Neural crest cell (in vitro differentiated cells): ENCODE measurements at places on chromosomes 6 and 20.

DNA sequence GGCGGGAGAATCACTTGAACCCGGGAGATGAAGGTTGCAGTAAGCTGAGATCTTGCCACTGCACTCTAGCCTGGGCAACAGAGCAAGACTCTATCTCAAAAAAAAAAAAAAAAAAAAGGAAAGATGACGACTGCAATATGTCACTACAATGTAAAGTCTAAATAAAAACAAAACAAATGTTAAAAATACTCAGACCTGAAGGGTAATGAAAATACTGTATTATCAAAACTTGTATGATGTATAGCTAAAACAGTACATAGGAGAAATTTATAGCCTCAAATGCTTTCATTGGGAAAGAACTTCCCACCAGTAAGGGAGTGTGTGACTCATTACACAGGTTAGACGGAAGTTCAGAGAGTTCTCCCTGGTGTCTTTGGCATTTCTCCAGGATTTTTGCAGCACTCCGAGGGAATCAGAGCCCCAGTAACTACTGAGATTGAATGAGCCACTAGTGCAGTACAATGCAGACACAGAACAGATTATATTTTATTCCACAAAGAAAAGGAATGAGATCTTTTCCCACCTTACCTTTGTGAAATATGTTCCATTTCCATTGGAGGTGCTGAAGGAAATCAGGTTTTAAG is 12.5 kb upstream of the RALGAPB start:
- DNase-seq = no peak

DNA sequence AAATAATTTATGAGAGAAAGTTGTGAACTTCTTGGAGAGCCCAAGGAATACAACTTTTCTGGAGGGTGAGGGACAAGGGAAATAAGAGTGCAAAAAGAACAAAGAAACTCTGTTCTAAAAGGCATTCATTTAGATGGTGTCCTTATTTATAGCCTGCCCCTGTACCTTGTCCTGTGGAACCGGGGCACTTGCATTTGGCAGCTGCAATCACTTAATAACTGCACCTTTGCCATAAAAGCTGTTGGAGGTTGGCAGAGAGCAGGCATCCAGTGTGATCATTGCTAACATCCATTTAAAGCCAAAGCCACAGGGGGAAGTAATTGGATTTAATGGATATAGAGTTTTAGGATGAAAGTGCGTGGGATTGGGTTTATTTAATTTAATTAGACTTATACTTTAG is 50.8 kb upstream of the SGK1 start:
- DNase-seq = no peak

- no peak for DNase-seq
These were observed 178.6 kb upstream of the MAP3K7 start for GRCh38 chr6:90765491-90765890.

DNA sequence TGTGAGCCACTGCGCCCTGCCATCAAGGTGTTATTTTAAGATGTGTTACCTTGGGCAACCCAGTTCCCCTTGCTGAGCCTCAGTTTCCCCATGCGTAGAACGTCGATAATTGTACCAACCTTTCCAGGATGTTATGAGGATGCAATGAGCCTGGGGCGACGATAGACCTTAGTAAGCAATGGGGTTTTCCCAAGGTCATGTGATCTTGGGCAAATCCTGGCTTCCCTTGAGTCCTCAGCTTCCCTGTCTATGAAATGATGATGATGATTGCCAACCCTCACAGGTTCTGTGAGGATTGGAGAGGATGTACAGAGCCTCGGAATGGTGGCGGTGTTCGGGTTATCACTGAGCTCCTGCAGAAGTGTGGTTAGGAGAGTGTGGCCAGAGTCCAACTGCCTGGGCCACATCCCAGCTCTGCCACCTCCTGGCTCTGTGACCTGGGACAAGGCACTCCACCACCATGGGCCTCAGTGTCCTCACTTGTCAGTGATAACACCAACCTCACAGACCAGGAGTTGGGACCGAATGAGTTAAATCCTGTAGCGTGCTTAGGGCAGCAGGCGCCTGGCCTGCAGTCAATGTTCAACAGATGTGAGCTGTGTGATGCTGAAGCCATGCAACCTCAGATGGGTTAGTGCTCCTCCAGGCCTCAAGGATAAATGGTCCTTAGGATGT is 23.4 kb downstream of the SIRPA start:
- no peak for DNase-seq

DNA sequence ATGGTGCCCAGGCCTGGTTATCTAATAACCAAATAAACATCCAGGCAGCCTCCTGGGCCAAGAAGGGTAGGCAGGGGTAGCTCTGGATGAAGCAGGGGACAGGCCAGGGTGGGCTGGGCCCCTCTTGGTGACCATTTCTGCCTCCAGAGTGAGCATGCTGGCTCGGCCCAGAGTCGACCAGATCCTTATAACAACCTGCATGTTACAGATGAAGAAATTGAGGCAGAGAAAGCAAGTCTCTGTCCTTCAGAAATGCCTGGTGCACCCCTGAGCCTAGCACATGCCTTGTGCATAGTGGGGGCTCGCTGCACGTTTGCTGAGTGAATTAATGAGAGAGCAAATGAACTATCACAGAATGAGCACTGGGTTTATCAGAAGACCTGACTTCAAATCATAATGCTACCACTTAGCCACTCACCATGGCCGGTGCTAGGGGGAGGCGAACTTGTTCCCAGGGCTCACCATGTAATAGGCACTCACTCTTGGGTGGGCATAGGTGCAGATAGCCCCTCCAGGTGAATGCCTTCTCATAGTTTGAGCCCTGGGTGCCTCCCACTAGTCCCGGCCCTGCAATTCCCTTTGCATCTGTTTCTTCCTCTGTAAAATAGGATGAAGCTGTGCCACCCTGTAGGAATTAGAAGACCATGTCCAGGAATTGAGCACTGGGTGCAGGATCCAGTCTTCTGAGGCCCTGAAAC is 3.8 kb upstream of the APCDD1L start:
- no peak for DNase-seq

- DNase-seq = no peak
These were observed 190.4 kb upstream of the JAG1 start for GRCh38 chr20:10864076-10864672.

DNA sequence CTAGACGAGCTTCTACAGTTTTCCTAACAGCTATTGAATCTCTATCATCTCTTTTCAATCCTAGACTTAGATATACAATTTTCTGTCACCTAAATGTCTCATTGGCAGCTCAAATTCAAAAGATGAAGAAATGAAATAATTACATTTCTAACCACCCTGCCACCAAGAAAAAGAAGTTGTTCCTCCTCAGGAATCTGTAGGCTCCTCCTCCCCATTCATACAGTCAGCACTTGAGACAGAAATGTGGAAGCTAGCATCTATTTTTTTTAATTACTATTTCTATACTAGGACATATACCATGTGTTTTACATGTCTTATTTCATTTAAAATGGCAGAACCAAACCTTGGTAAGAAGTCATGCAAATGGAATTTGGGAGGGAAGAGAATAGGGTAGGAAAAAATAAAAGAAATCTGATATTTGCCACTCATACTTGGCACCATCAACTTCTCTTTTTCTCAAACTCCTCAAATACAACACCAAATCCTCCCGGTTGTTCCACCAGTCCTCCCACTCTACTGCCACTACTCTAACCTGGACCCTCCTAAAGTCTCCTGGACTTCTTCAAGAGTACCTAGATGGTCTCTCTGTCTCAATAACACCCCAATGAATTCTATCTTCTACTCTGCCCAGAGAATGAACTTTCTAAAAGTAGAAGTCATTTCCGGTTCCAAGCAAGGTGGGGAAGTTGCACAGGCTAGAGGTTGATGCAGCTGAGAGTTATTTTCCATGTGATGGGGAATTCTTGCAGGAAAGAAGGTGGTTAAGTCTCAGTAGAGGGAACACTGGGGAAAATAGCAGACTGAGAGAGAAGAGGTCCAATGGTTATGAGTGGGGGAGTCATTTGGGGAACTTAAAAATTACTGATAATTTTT is 54.1 kb downstream of the ATXN1 start:
- DNase-seq = no peak

DNA sequence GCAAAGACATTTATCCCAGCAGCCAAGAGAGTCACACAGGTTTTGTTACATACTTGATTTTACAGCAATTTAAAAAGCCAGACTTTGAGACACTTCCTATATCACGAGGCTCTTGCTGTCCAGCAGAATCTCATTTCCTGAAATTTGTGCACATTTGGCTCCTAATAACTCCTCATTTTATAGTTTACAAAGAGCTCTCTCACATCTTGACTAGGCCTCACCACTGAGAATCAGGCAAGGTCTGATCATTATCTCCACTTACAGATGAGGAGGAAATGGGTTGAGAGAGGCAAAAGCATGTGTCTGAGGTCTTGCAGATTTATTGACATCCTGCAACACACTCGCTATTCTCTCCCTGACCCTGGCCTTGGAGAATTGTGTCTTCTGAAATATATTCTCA is 426.8 kb downstream of the MAFB start:
- DNase-seq = no peak

DNA sequence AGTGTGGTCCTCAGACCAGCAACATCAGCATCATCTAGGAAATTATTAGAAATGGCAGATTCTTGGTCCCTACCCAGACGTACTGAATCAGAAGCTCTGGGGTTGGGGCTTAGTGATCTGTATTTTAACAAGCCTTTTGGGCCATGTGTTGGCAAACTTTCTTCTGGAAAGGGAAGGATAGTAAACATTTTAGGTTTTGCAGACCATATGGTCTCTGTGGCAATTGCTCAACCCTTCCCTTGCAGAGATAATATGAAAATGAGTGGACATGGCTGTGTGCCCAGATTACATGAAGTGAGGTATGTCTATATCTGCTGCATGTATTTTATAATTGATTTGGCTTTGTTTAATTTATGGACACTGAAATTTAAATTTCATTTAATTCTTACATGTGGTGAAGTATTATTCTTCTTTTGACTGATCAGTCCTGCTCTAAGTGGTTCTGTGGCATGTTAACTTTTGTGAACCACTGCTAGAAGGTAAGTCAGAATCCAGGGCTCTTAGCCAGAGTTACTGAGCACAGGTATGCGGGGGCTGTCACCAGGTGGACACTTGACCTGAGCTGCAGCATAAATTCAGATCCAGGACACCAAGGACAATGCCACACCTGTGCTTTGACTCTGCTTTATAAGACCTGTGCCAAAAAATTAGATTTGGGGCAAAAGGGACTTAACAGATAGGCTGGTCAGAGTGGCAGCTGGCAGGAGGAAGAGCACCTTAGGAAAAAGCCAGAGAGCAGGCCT is 43.2 kb downstream of the LY86 start:
- no peak for DNase-seq

DNA sequence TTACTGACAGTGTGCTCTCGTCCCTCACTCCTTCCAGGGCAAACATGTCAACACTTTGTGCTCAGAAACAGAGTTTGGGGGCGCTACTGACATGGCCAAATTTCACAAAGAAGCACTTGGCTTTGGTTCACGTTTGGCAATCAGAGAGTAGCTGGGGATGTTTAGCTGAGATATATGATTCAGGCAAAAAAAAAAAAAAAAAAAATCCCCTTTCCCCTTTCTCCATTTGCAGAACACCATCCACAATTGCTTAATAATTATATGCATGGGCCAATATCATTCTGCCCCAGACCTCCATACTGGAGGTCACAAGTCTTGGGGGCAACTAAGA is 128.4 kb upstream of the ADGRF1 start:
- DNase-seq = no peak

DNA sequence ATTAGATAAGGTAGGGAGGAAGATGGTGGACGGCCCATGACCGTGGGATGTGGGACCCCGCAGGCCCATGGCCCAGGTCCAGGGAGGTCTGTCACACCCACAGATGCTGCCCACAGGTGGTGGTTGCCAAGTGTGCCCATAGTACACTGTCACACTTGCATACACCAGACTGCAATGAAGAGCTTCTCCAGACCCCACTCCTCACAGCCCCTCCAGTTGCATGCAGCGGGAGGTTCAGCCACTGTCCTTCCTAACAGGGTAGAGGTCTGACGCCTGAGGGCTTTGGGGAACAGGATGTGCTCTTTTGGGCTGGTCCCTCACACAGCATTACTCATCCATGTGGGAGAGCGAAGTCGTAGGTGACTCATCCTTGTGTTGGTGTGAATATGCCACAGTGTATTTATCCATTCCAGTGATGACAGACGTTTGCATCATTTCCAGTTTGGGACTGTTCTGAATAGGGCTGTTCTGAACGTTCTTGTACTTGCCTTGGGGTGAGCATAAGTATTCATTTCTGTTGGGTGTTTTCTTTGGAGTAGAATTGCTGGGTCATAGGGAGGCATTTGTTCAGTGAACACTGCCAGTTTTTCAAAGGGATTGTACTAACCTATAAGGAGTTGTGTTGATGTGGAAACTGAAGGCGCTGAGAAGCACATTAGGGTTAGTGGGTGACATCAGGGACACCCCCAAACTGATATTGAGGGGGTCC is 10.1 kb upstream of the PYGB start:
- no peak for DNase-seq

GRCh38 chr6:116060572-116061283 is at the start of gene FRK:
TSS of gene FRK (minus strand) at chr6:116060891. CDS start at chr6:116060311, 580 bp downstream.
- no peak for DNase-seq
